Esophagus muscularis mucosa (tissue), 4 donors: ENCODE measurements at places on chromosomes 11 and 22. TPM values are rescaled to one million over a fixed set of nuclear protein-coding genes. Genes with fewer than 3 reads are reported as not detected.
A peak's percentile ranks its signal among the peaks of the same experiment; 100 is the strongest.

- H3K4me1 ChIP-seq, result no peaks in the 10 kb centered on the region
- H3K27me3 ChIP-seq, result no peaks in the 10 kb centered on the region
- no peaks in the 10 kb centered on the region for H3K36me3 ChIP-seq
- H3K27ac ChIP-seq, result no peak overlapping the region
- DNase-seq, result no peak
- no peak overlapping the region for H3K4me3 ChIP-seq
Observed at GRCh38 chr11:63931876-63932275, 6.9 kb upstream of the NAA40 start.

DNA sequence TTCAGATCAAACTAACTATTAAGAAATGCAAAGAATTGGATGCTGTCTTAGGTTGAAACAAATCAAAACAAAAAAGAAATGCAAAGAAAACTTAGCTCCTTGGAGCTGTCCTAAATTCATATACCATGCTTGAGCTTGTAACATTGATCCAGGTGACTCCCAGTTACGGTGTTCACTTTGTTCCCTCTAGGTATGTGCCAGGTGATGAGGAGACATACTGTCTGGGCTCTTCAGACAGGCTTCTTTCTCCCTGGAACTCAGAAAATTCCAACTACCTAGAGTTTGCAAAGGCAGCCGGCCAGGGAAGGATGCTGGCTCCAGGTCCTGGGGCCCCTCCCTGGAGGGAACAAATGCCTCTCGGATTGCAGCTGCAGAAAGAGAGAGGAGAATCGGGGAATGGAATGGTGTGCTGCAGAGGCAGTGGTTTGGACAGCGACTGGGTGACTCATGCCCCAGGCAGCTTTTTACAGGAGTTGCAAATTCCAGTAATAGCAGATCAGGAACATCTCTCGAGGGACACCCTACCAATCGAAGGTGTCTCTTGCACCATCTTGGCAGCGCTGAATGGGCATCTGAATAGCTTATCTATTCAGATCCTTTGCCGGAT, 12.3 kb upstream of the ASPHD2 start:
- no peaks in the 10 kb centered on the region for H3K27me3 ChIP-seq
- no peak overlapping the region for H3K27ac ChIP-seq
- H3K4me1 ChIP-seq, result no peaks in the 10 kb centered on the region

GRCh38 chr11:130515829-130516553, 67.5 kb downstream of the ADAMTS15 start:
- peaks cover 32% of the 10 kb centered on the region for H3K4me1 ChIP-seq
- no peak overlapping the region for H3K4me3 ChIP-seq
- no peaks in the 10 kb centered on the region for H3K27me3 ChIP-seq
- no peaks in the 10 kb centered on the region for H3K36me3 ChIP-seq
- no peak overlapping the region for H3K27ac ChIP-seq

- H3K4me1 ChIP-seq, result peaks cover 26% of the 10 kb centered on the region
- no peaks in the 10 kb centered on the region for H3K27me3 ChIP-seq
- DNase-seq, result no peak
- no peak overlapping the region for H3K4me3 ChIP-seq
- no peaks in the 10 kb centered on the region for H3K36me3 ChIP-seq
- no peak overlapping the region for H3K27ac ChIP-seq
Observed at GRCh38 chr11:112368381-112368780, 107.7 kb upstream of the PLET1 start.

DNA sequence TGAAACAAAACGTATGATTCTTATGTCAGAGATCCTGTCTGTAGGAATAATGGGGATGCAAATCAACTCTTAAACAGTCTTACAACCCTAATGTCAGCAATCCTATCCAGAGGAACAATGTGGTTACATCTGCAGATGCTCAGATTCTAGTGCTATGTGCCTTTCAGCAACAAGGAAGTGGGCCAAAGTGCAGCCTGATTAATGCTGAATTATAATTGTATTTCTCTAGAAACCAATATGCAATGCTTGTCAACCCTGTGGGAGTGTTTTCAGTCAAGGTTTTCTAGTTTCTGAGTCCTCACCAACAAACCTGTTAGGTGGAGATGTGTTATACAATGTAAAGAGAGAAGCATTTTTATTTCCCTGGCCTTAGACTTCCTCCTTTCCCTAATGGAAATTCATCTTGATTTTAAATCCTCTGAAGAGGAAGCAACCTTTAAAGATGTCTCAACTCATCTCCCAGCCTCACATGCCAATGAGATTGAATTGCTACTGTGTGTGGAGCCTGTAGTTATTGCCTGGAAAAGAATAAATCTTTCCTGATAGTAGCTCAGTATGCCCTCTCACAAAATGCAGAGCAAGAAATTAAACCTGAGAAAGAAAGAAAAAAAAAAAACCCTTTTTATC, 26.2 kb upstream of the TMEM123 start:
- no peak overlapping the region for H3K27ac ChIP-seq
- H3K4me1 ChIP-seq, result peaks cover 8% of the 10 kb centered on the region
- DNase-seq, result peak; percentile 3
- no peaks in the 10 kb centered on the region for H3K27me3 ChIP-seq
- H3K4me3 ChIP-seq, result no peak overlapping the region

C22orf42 gene
- total RNA-seq, result not detected
